ENCODE measurements at places on chromosomes 5 and 9. TPM values are rescaled to one million over a fixed set of nuclear protein-coding genes. Genes with fewer than 3 reads are reported as not detected.

The GPR151 gene
- total RNA-seq: not detected

The FOXD4L5 gene
- not detected for total RNA-seq

The FCN2 gene
- not detected for total RNA-seq

The PDLIM4 gene
- total RNA-seq: 19.4 TPM

The RAB3C gene
- not detected for total RNA-seq

The EPB41L4B gene
- total RNA-seq: 1.8 TPM

The ARID3C gene
- 0.72 TPM for total RNA-seq

The IFNA21 gene
- total RNA-seq: not detected

The PRSS3 gene
- total RNA-seq: 8.1 TPM

The RRAGA gene
- 97.9 TPM for total RNA-seq

Data from cardiac atrium fibroblast (primary cell).